HTR-8/SVneo (cell line): ENCODE measurements at places on chromosomes 2 and 18.
A peak's percentile ranks its signal among the peaks of the same experiment; 100 is the strongest.

GRCh38 chr2:190563109-190563508 lies 28.6 kb upstream of the NEMP2 start:
- no peak for DNase-seq

DNA sequence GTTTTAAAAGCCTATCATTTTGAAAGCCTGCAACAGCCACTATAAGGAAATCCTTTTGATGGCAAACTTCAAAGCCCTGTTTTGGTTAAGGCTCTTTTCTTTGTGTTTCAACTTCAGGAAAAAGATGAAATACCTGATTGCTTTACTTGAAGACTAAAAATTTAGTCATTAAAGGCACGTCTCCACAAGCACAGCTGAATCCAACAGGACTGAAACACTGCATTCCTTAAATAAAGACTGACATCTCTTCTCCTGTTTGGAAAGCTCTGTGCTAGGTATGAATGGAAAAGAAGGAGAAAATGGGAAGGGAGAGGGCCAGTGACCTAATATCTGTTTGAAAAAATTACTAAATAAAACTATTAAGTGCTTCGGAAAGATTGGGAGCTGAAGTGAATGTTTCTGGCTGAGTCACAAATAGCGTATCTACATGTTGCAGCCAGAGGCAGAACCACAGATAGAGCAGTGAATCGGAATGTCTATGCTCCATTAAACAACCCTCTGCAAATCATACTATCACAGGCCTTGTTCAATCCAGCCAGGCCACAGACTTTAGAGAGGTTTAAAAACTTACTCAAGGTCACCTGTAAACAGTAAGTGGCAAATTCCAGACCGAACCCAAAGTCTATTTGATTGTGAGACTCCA lies 21.1 kb upstream of the RALBP1 start:
- DNase-seq = no peak

DNA sequence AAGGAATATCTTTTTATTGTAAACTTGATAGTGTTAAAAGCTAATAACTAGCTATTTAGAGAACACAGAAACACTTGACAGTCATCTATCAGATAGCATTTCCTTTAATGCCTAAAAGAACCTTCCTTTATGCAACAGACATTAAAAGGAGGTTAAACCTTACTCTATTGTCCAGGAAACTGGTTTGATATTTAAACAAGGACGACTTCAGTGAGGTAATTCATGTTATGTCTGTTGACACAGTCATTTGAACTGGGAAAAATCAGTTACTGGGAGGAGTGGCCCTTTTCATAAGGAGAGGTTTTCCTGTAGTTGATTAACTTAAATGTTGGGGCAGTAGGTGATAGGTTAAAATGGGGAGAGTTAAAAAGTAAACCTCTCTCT lies 6.7 kb downstream of the TGIF1 start:
- no peak for DNase-seq

DNA sequence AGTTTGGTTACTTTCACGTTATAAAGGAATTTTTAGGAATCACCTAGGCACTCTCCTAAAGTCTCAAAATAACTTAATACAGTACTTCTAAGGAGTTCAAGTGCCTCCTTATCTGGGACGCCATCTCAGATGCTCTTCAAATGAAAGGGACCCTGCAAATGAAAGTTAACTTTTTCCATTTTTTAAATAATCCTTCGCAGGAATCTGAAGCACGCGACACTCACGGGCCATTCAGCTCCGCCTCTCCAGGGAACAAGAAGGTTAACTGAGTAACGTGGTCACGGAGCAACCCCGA lies 537 bp upstream of the ZC3H15 start:
- no peak for DNase-seq

DNA sequence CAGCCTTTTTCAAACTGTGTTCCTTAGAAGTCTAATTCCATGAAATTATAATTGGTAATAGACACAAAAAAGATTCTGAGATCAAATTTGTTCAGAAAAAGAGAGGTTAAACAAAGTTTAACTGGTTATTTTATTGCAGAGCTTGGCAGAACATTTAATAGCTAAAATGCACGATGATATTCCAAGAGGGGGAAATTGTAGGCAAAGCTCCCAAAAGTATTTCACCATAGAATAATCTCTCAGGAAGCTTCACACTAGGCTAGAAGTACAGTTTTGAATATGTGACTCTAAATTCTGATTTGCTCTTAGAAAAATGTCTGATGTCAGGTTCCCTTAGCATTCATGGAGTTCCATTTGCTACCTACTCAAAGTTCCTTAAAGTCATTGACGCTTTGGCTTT lies 292.4 kb upstream of the SETBP1 start:
- DNase-seq = no peak

- peak; percentile 6 for DNase-seq
These were observed 292.7 kb downstream of the BCL11A start for GRCh38 chr2:60260639-60261296.

GRCh38 chr18:26545335-26546123 lies 2.8 kb downstream of the KCTD1 start:
- no peak for DNase-seq

DNA sequence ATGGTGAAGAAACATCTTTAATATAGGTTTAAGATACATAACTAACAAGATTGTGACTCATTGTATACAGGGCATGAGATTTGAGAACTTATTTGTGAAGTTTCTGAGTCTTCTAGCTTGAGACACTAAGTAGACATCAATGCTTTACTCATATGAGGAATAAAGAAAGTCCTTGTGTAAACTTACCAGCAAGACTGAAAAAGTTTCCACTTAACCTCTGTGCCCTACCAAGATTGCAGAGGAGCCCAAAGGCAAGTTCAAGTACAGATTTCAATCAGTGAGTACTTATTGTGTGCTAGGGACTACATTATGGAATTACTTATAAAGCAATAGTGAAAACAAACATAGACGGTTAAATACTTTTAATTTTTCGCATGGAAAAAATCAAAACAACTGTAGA lies 1041.2 kb upstream of the CELF4 start:
- DNase-seq = no peak
